Fibroblast of skin of scalp (primary cell): ENCODE measurements at places on chromosomes 2 and 18.

DNA sequence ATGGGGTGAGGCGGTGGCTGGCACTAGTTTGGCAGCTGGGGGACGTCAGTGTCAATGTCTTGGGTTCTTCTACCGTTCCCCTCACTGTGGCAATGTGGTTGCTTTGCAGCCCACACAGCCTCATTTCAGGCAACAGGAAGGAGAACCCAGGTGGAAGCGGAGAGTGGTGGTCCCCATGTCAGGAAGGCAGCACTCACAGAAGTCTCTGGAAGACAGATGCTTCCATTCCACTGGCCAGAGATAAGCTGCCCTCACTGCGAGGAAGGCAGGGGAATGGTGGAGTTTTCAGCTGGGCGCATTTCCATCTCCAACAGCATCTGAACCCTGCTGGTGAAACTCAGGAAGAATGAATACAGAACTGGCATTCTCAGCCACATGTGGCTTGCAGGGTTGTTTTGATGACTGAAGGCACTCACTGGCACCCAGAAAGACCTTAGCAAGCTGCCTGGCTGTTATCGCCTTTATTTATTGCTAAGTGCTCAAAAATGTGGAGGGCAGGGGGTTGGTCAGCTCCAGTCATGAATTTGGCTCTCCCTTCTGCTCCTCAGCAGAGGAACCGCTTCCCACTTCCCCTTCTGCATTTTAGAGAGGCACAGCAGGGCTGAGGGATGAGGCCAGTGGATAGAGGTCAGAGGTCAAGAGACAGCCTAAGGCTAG lies 19.4 kb downstream of the KCNIP3 start:
- DNase-seq: peak; percentile 66

DNA sequence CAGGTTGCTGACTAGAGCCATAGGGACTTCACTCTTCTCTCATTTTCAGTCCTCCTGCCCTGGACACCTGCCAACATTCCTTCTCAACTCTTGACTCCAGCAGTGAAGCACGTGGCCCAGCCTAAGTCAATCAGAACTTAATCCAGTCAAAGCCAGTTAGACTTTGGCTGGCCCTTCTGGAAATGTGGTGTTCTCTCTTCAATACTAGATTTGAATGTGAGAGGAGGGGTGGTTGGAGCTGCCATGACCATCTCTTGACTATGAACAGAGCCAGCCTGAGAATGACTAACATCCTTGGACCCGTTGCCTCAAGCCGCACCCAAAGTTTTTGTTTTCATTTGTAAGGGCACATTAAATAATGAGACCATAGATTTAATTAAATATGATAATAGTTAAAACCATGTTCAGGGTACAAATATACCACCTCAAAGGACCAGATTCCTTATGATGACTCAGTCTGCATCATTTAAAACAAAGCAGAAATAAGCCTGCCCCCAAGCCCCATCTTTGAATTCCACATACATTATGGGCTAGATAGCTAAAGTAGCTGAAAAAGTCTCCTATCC lies 49.7 kb upstream of the RASGRP3 start:
- peak; percentile 75 for DNase-seq

GRCh38 chr2:30293303-30293921 lies 62.1 kb downstream of the LBH start:
- DNase-seq: peak; percentile 98

- DNase-seq: no peak
Observed at GRCh38 chr2:211176514-211177141, 620.2 kb downstream of the CPS1 start.

GRCh38 chr2:203484266-203485112 lies 50.6 kb downstream of the RAPH1 start:
- peak; percentile 44 for DNase-seq

DNA sequence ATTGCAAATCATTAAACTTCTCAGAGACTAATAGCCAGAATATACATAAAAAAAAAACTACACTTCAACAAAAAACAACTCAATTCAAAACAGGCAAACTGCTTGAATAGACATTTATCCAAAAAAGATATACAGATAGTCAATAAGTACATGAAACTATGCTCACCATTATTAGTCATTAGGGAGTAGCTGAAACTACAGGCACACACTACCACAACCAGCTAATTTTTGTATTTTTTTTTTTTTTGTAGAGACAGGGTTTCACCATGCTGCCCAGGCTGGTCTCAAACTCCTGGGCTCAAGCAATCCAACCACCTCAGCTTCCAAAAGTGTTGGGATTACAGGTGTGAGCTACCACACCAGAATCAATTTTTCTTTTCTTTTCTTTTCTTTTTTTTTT lies 16.9 kb downstream of the RPRD1A start:
- DNase-seq: no peak

DNA sequence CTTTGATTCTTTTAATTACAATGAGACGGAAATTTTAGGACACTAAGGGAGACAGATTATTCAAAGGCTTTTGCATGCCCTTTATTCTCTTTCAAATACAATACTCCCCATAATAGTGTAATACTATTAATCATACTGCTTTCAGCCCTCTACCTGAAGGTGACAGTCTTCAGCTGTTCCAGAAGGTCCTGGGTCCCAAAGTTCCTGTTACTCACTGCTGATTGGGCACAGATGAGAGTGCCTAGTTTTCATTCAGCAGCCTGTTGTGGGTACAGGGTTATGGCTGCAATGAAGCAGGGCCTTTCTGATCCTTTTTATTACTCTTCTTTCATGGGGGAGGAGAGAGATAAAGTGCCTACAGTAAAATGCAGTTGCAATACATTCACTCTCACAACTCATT lies 80.2 kb downstream of the NUP35 start:
- DNase-seq: no peak
